Fibroblast of the aortic adventitia (primary cell): ENCODE measurements at places on chromosomes 1 and 21.

GRCh38 chr1:6414881-6415626, 4.7 kb downstream of the HES2 start:
- DNase-seq, result no peak

- no peak for DNase-seq
Observed at GRCh38 chr1:3221112-3222041, 152.4 kb downstream of the PRDM16 start.

DNA sequence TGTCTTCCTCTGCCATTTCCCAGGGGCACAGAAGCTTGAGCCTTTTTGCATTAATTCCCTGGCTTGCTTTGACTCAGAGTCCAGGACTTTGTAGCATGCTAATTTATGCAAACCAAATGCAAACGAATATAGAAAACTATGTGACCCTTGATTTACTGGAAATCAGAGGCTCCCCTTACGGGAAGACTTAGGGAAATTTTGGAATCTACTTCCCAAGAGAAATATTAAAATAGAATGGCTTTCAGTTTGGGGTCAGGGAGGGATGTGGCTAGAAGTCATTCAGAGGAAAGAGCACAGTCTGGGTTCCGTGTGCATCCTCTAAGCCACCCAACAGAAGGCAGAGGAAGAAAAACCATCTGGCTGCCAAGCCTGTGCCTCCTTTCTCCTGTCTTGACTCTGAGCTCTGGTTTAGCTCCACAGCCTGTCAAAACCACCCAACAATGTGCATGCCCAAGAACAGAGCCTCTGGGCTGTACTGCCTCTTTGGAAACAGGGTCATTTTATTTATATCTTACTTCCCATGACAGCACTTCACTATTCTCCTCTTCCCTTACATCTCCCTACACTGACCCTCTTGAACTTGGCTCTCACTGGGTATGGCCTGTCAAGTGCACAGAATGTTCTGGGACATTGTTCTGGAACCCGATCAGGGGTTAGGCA, 30.1 kb downstream of the ATF3 start:
- peak; percentile 37 for DNase-seq

GRCh38 chr1:178121883-178122282, 28.0 kb downstream of the RASAL2 start:
- peak; percentile 32 for DNase-seq

DNA sequence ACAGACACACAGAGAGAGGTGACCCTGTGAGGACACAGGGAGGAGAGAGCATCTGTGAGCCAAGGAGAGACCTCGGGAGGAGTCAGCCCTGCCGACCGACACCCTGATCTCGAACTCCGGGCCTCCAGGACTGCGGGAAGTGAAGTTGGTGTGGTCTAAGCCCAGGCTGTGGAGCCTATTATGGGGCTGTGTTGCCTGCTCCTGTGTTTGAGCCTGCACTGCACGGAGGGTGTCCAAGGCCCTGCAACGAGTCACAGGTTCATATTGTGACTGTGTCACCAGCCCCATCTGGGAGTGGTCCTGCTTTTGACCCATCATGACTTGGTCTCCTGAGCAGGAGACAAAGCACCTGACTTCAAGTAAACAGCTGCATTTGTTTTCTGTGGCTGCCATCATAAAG, 186.0 kb upstream of the AJAP1 start:
- no peak for DNase-seq

DNA sequence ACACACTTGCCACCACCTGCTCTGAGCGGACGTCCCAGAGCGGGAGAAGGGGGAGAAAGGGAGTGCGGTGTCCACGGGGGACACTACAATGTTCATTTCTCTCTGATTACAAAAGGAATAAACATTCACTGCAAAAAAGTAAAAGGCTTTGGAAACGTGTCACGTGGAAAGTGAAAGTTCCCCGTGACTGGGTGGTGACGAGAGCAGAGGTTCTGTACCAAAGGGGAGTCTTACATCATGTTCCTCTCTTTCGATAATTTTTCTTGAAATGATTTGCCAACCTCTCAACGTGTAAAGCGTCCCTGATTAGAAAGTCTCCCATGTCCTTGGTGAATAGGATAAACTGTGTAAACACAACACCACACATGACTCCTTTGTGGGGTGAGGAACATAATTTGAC, 22.0 kb upstream of the PRDM15 start:
- no peak for DNase-seq

GRCh38 chr1:45493116-45493697, 2.2 kb upstream of the TESK2 start:
- DNase-seq, result peak; percentile 75

DNA sequence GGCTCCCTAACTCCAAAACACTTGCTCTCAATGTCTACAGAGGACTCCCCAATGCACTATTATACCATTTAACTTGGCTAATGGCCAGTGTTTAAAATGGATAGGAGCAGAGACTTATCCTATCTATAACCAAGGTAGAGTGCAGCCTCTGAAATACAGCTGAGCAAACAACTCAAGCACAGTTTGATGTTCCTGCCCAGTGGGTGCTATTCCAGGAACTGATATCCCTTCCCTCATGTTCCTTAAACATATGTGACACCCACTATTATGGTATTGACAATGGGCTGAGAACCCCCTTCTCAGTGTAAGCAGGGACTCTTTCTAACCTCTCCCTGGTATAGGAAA, 51.7 kb downstream of the SH3GLB1 start:
- no peak for DNase-seq

DNA sequence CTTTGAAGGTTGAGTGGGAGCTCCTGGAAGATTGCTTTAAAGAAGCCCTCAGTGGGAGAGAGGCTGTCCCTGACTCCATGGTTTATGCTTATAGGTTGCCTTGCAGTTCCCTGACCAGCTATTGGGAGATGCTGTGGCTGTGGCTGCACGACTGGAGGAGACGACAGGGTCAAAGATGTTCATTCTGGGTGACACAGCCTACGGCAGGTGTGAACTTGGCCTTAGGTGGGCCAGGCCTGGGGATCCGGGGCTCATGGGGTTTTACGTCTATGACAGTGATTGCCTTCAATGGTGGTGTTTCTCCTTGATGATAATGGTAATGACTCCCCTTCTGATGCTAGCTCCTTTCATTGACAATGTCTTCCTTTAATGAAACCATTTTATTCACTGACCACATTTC, 692 bp downstream of the DPH2 start:
- no peak for DNase-seq

DNA sequence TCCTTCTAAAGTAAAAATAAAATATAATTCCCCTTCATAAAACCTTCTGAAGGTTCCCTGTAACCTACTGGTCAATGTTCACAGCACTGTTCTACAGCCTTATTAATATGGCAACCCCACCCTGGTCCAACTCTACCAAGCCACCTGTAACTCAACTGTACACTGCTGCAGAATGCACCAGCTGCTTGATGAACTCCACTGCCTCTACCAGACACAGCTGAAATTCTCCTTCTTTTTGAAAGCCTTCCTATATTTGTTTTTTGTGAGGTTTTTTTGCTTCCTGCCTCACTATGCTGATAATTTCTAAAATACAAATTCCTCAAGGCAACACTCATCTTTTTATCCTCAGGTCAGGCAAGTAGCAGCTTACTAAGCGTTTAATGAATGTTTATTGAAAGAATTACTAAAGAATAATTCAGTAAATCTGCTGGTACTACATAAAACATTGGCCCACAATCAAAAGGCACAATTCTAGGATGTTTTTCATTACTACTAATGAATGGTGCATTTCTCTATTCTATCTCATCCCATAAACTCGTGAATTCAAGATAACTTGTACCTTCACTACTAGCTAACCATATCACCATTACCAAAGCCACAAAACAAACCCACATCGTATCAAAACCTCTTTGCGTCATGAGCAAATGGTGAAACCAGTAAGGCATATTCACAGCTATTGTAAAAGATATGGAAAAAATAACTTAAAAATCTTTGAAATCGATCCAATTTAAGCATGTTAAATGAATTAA, 2.4 kb downstream of the SSX2IP start:
- peak; percentile 31 for DNase-seq

GRCh38 chr1:116382321-116382720, 9.3 kb downstream of the ATP1A1 start:
- DNase-seq, result peak; percentile 84

GRCh38 chr1:184971522-184972265, 2.6 kb downstream of the NIBAN1 start:
- no peak for DNase-seq

DNA sequence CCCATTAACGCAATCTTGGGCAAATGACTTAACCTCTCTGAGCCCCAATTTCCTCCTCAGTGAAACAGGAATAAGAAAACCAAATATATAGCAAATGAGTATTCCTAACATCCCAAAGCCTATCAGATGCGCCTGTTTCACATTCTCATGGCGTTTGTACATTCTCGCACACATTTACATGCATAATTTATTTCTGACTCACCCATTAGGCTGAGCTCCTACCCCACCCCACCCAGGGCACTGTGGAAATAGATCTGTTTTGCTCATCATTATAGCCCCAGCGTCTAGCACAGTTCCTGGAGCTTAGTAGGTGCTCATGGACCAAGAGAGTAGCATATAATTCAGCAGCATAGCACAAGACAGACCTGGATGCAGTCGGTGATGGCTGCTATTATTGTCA, 146.1 kb upstream of the VANGL1 start:
- no peak for DNase-seq

DNA sequence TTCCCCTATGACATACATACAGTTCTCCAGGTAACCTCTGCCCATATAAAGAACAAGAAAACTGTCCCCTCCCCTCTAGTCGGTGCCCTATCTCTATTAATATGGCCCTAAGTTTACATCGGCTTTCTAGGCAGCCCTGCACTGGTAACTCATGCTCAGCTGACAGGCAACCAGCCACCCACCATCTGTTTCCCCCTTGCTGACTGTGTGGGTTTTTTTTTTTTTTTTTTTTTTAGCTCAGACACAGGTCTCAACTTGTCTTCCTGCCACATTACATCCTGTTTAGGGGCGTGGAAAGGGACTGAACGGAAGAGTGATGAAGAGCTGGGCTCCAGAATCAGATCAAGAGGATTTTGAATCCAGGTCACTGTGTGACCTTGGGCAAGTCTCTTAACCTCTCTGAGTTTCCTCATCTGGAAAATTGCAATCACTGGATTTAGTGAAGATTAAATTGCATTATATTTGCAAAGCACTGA, 14.0 kb downstream of the LAPTM5 start:
- DNase-seq, result no peak

GRCh38 chr1:162470216-162470615, 27.4 kb upstream of the UHMK1 start:
- DNase-seq, result peak; percentile 11

GRCh38 chr1:210124736-210125135, 107.9 kb upstream of the SERTAD4 start:
- peak; percentile 2 for DNase-seq

DNA sequence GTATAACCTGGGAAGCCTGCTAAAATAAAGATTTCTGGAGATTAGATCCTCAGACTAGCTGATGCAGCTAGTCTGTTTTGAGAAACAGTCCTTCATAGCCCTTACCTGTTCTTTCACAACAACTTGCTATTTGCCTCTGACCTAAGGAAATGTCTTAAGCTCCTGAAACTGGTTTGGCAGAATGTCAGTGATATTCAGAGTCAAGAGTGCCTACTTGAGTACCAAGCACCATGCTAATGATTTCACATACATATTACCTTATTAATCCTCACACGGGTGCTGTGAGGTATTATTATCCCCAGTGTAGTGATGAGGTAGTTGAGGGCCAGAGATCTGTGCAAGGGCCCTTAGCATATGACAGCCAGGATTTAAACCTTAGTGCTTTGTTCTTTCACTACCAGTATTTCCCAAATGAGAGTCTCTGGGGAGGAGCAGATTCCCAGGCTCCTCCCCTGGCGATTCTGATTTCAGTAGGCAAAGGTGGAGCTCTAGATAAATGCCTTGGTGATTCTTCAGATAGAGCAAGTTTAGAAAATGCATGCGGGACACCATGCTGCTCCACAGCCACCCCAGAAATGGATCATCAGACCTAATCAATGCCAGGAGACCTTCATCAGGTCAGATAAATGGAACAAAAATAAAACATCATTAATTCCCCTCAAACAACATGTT, 47.4 kb upstream of the WNT2B start:
- no peak for DNase-seq

DNA sequence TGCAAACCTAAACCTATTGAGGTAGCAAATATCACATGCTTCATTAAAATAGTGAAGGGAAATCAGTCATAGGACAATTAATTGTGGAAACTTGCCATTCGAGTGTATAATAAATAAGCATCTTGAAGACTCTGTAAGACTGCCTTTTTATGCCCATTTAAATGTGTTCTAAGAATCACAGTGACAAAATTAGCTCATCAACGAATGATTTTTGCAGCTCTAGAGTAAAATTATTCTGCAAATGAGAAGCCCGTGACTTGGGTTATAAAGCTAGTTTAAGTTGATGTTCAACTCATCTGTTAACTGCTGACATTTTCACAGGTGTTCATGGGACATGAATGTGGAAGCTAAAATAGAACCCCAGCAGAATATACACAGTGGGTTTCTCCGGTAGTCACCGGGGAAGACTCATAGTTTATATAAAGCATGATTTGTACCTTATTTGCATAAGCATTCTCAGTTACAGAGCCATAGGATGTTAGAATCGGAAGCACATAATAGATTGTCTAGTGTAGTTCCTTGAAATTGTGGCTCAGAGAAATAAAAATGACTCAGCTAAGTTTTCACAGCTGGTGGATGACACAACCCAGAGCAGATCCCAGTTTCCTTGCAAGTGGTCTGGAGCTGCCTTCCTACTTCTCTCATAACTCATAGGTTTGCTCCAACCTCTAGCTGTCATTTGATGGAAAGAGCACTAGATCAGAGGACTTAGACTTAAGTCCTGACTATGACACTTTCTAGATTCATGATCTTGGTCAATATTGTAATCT, 107.3 kb downstream of the UCHL5 start:
- peak; percentile 89 for DNase-seq

- DNase-seq, result no peak
Observed at GRCh38 chr1:156386949-156387869, 18.2 kb downstream of the RHBG start.

GRCh38 chr1:26524181-26524580, 5.4 kb upstream of the RPS6KA1 start:
- DNase-seq, result no peak

- peak; percentile 87 for DNase-seq
Observed at GRCh38 chr1:28927648-28928313, 13.4 kb downstream of the EPB41 start.

DNA sequence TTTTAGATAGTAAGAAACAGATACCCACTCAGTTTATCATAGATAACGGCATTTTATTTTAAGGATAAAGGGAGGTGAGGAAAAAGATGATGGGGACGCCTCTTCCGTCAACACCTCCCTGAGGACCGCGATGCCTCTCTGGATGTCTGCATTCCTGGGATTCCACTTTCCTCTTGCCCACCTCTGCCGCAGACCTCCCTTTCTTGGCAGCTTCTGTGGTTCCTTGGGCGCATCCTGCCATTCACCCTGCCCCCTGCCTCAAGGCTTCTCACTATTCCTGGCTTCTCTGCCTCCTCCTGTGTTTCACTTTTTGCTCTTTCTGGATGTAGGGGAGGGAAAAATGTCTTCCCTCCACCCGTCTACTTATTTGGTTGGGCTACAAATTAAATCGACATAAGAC, 19.9 kb downstream of the HUNK start:
- DNase-seq, result no peak

- no peak for DNase-seq
Observed at GRCh38 chr1:145692785-145693443, 14.3 kb downstream of the PDZK1 start.

GRCh38 chr1:173353350-173353749, 123.8 kb upstream of the PRDX6 start:
- DNase-seq, result no peak

GRCh38 chr1:108830119-108831008, 26.5 kb downstream of the AKNAD1 start:
- peak; percentile 93 for DNase-seq
